ENCODE measurements at places on chromosomes 3 and 15.

- DNase-seq, result no peak
These were observed 409.6 kb upstream of the KCNMB2 start for GRCh38 chr3:178126686-178127085.

DNA sequence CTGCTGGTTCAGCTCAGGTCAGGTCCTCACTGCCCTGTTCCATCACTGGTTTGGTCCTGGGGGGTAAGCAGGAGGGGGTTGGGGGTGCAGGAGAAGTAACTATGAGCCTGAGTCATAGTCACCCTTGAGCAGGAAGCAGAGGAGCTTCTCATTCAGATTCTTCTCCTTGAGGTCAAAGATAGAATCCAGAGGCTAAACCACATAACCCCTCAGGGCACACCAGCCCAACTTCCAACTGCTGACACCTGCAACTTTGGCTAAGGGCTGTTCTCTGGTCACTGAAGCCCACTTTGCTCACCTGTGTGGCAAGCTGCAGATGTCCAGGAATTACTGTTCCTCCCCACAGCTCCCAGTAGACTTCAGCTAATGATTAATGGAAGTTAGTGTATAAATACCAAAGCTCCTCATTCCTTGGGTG is 48.8 kb upstream of the LRRFIP2 start:
- no peak for DNase-seq

GRCh38 chr15:61841466-61841865 is 218.8 kb downstream of the VPS13C start:
- no peak for DNase-seq

- DNase-seq, result peak; percentile 65
These were observed at the start of gene IL12A for GRCh38 chr3:159988617-159989271. TSS of gene IL12A (plus strand) at chr3:159988835.

DNA sequence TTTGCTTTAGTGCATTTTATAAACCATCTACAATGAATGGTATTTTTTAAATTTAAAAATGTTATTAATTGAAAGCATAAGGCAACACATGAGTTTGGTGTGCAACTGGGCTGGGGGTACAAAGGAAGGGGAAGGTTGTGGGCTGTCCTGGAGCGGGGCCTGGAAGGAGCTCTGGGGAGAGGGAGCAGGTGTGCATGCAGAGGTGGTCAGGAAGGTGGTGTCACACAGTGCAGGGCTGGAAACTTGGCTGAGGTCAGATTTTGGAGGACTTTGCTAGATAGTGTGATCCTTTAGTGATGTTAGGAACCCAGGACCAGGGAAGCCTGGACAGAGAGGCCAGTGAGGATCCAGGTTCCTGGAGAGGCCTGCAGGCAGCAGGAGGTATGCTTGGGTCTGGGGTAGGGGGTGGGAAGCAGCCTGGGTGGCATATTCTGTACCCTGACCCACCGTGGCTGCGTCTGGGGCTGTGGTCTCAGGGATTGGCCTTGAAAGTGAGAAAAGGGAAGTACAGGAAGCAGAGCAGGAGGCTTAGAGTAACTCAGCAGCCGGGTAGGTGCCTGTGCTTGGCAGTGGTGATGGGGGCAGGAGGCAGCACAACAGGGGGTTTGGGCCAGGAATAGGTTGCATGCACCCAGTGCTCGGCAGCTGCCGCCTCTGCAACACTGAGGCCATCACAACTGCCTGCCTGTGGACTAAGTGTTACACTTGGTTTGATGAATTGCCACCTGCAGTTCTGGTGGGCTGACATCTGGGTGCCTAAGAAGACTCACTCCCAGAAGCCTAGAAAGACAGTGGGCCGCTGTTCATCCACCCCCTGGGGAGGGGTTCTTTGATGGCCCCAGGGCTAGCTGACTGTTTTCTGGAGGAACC is 33.0 kb downstream of the KY start:
- DNase-seq, result no peak

GRCh38 chr15:60328852-60329443 is 68.8 kb downstream of the ANXA2 start:
- DNase-seq, result no peak

GRCh38 chr15:63945007-63945788 is 101.1 kb downstream of the DAPK2 start:
- peak; percentile 38 for DNase-seq

DNA sequence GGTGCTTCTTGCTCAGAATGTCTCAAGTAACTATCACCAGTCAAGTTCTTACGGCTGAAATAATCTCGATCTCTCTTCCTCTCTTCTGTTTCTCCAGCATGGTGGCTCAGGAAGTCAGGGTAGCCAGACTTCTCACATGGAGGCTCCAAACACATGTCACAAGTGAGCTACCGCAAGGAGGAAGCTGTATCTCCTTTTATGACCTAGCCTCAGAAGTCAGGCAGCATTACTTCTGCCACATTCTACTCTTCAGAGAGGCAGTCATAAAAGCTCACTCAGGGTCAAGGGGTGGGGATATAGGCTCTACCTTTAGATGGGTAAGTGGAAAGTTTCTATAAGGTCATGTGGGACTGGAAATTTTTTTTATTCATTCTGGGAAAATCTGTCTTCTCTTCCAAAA is 86.6 kb upstream of the NEO1 start:
- no peak for DNase-seq

DNA sequence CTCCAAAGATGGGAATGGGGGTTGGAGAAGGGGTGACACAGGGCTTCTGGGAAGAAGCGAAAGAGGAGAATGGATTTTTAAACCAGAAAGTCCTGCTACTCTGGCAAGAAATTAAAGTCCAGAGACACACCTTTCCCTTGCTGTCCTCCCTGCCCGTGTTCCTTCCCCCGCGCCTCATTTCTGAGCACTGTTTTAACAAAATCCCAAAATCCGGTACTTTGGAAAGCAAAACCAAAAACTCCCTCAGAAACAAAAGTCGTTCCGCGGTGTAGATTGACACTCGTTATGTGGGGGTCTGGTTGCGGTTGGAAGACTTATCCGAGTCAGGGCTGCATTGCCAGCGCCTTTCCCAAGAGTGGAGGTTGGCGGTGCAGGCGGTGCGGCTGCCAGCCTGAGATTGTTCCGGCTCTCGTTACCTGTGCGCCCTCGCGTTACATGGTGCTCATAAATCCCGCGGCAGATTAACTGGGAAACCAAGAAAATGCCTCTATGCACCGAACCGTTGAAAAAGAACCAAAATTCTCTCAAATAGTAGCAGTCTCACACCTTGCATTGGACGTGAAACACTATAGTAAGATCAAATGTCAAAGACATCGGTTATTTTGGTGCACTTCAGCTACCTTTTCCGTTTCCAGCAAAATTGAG is 217.7 kb downstream of the MEIS2 start:
- no peak for DNase-seq

- DNase-seq, result no peak
These were observed 93.2 kb downstream of the DGKG start for GRCh38 chr3:186268616-186269448.

- no peak for DNase-seq
These were observed 242.0 kb upstream of the MRPL3 start for GRCh38 chr3:131744765-131745164.

DNA sequence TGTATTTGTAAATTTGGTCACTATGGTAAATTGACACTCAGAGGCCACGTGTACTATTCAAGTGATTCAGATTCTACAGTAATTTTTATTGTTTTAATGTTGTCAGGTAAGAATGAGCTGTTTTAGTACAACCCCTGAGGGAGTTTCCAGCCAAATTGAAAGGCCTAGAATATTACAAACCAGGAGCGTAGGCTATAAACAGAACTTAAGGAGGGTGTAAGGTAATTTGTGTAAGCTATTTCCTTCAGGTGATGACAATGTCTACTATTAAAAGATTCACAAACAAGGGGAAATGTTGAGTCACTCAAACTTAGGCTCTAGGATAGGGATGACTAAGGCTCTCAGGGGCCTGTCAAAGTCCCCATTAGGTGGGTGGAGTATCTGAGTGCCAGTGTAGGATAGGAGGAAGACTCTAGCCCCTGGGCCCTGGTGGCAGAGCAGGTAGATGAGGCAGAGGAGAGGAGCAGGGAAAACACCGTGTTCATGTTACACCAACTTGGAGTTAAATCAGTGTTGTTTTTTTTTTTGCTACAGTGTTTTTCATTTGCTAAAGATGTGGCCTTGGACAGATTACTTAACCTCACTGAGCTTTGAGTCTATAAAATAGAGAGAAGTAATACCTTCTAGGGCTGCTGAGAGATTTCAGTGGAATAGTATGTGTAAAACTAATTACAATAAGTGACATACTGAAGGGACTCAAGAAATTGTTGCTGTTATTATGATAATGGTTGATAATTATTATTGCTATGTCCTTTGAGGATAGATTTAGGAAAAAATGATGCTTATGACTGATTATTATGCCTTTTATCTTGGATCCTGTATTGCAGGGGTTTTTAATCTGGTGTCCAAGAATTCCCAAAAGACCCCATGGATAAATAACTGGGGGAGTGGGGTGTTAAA is 10.3 kb downstream of the TM4SF1 start:
- no peak for DNase-seq

- DNase-seq, result no peak
These were observed 119.4 kb downstream of the ATP10A start for GRCh38 chr15:25743548-25744275.

- no peak for DNase-seq
These were observed 35.0 kb downstream of the MTMR10 start for GRCh38 chr15:30956216-30957124.

DNA sequence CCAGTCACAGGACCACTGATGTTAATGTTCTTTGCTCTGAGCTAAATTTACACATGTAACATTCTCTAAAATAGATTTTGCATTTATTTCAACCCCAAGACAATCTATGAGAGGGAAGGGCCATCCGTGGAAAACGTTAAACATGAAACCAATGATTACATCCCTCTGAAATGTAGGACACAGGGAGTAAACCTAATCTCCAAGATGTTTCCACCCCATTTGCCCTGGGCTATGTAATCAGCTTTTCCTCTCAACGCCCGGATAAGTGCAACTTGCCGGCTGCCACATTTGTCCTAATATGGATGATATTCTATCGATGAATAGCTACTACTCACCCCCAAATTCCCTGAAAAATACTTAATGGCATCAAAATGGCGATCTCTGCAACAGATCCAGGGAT is 6.4 kb upstream of the FMN1 start:
- DNase-seq, result no peak

DNA sequence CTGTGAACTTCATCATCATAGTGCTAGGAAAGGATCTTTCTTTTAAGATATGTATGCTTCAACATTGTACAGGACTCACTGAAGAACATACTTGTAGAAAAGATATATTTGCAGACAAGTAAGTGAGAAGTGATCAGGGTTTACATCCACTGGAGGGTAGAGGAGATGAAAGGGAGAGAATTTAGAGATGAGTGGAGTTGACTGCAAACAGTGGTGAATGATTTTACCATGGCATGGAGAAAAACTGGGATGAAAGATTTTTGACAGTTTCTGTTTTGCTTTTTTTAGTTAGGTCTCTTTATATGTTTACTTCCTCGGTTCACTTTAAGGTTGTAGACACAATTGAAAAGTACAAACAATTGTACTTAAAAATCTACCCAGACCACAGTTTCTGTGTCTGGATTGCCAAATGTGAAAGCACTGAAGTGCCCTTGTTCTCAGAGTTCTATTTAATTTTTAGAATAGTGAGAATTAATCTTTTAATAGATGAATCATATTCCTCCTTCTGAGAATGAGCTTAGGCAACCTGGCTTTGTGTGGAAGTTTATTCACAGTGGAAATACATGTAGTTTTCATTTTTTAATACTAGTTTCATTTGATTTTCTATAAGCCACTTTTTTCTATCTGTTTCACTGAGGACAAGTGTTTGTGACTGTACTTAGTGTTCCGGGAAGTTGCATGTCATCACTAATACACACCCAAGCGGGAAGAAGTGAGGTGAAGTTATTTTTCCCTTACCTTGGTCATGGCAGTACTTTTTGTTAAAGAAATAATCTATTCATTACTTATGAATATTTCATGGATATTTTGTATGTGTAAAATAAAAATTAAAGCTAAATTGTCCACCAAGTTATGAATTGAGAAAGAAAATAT is 1.8 kb upstream of the GPR171 start:
- no peak for DNase-seq

DNA sequence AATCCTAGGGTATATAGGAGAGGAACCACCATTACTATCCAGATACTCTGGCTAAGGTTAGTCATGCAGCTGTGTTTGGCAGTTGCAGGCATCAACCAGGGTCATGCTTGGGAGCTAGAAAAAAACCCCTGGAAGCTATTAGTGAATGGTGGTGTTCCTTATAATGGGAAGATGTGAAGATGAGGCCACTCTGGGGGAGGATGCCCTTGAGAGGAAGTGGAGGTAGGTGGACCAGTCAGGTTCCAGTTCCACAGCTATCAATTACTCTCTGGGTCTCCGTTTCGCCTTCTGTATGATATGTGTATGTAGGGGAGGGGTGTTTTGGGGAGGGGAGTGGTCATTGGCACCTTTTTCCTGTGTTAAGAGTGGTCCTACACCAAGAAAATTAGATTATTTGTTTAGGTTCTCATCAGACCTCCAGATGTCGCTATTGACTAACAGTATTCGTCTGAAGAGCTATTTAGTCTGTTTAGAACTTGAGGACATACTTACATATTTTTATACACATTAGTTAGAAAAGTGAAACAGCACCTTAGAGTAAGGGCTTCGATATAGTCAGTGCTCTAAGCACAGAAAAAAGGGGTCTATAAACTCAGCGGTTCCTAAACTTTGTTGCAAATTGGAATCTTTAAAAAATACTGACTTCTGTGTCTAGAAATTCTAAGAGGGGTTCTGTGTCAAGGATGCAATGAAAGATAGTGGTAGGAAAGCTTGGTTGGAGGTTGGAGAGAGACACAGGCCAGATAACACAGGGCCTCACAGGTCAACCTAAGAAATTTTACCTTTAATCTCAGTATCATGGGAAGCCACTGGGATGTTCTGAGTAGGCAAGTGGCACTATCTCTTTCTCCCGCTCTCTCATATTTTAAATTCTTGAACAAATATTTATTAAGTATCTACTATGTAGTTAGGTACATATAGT is 9.1 kb upstream of the HPS3 start:
- no peak for DNase-seq

DNA sequence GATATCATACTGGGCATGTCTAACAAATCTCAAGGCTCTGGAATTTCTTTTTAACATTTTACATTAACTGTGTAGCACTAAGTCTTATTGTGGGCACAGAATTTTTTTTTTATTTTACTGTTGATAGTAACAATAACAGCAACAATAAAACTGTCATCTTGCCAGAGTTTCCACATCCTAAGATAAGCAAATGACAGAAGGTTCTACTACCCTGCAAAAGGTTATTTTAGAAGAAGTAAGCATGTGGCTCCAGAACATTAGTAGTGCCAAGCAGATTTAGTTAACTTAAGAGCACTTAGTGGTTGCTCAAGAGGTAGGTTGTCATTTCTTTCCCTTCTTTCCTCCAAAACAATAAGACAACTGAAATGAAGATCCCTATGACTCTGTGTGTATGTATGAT is 743.0 kb upstream of the CBLB start:
- no peak for DNase-seq

DNA sequence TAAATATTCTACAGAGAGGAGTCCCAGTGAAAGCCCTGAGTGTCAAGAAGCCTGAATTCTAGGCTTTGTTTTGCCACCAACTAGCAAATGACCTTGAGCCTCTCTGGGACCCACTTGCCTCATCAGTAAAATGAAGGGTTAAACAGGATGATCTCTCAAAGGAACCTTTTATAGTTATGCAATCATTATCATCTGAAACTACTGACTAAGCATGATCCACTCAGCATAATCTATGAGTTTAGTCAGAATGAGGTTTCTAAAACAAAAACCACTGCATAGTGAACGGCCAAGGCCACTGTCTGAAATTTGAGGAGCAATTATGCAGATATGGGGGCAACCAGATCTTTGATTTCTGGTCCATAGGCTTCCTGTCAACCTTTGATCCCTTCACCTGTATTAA is 319.0 kb downstream of the MECOM start:
- DNase-seq, result no peak

GRCh38 chr3:133293397-133294110 is 106.3 kb upstream of the BFSP2 start:
- DNase-seq, result no peak
